ENCODE measurements at places on chromosomes 2 and 18.

GRCh38 chr18:62554061-62554815, 31.4 kb downstream of the ZCCHC2 start:
- DNase-seq = no peak

DNA sequence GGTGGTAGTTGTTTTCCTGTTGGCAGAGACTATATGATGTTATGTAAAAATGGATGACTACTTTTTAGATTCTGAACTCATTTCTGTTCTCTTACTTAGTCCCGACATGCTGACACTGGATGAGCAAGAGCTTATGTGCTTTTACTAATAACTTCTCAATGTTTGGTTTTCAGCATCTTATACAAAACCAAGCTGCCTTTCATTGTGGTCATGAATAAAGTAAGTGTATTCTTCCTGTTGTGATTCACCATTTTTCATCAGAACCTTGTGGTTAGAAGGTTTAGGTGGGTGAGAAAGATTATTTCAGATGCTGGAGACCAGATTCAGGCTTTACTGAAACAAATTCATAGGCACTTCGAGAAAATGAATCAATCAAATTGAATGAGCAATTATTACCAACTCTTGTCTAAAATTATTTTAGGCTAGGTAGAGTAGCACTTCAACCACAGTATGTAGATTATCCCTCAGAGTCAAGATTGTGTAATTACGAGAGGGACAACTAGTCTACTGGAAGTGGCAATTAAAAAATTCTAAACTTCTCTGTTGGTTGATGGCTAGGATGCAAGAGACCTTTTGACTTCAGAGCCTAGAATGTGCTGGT, 9.3 kb downstream of the GPN1 start:
- no peak for DNase-seq

DNA sequence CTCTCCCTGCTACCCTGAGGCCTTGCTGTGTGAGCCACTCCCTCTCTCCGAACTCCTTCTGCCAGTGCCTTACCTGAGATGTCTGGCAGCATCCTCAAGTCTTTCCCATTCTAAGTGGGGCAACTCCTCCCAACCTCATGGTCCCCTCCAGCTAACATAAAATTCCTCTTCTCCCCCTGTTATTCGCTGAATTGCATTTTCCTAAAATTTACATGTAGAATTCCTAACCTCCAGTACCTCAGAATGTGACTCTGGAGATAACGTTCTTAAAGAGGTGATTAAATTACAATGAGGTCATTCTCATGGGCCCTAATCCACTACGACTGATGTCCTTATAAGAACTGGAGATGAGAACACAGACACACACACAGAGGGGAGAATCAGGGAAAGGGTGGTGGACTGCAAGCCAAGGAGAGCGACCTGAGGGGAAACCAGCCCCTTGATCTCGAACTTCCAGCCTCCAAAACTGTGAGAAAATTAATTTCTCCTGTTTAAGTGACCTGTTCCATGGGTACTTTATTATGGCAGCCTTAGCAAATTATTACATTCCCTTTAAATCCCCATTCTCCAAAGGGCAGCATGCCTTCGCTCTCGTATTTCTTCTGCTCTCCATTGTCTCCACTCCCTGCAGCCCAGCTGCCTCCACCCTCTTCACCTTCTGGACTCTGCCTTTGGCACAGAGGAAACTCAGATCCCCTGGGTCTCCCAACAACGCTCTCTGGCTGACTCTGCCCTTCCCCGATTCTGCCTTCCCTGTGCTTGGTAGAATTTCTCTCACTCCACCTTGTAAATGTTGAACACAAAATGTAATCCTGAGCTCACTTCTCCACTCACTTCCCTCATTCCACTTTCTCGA, 70.5 kb downstream of the TGIF1 start:
- no peak for DNase-seq

GRCh38 chr18:2394684-2395083, 176.6 kb downstream of the METTL4 start:
- DNase-seq = no peak

DNA sequence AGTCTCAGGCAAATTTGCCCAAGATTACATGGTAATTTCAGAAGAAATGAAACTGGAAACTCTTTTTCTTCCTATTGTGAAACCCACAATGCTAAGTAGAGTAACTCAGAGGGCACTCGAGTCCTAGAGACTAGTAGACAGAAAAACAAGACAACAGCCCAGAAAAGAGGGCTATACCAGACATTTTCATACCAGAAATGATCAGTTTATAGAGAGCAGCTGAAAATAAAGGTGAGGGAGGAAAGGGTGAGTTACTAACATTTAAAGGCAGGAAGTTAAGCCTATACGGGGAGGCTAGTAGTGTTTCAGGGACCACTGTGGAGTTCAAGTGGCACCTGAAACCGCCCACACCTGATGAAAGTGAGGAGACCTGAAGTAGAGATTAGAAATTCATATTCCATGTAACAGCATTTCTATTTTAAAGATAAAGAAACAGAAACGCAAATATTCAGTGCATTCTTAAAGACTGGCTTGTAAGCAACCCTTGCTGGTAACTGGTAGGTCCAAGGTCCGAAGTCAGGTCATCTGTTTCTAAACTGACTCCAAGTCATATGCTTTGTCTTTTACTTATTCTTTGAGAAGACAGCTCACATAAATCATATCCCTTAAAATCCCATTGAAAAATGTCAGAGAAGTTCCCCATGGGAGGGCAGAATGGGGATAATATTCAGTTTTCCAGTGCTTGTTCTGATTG, 145.1 kb upstream of the ITGB6 start:
- no peak for DNase-seq

GRCh38 chr2:29659178-29659577, 262.2 kb downstream of the ALK start:
- no peak for DNase-seq

- no peak for DNase-seq
Observed at GRCh38 chr2:149082735-149083134, 44.2 kb downstream of the LYPD6B start.

DNA sequence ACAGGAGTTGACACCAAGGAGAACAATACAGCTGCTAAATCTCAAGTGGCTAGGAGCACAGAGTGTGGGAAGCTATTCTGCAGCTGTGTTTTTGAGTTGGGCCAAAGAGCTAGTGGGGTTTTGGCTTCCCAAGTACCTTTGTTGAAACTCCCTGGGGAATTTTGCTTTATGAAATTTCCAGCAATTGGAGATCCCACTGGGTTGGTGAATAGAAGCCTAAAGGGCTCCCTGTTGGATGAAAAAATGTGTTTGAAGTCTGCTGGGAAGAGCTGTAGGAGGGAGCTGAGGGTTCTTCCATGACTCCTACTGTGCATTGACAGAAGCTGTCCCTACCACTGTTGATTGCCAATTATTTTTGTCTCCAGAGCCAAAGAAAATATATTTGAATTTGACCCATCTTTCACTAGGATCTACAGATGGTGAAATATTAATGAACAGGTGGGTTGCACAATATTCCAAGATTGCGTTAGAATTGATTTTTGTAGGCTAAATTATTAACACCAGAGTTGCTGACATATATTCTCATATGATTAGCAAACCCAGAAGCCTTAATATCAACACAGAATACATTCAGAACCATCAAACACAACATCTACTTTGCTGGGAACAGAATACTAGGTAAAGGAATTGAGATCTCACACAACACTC, 95.4 kb upstream of the CYP1B1 start:
- DNase-seq = no peak

DNA sequence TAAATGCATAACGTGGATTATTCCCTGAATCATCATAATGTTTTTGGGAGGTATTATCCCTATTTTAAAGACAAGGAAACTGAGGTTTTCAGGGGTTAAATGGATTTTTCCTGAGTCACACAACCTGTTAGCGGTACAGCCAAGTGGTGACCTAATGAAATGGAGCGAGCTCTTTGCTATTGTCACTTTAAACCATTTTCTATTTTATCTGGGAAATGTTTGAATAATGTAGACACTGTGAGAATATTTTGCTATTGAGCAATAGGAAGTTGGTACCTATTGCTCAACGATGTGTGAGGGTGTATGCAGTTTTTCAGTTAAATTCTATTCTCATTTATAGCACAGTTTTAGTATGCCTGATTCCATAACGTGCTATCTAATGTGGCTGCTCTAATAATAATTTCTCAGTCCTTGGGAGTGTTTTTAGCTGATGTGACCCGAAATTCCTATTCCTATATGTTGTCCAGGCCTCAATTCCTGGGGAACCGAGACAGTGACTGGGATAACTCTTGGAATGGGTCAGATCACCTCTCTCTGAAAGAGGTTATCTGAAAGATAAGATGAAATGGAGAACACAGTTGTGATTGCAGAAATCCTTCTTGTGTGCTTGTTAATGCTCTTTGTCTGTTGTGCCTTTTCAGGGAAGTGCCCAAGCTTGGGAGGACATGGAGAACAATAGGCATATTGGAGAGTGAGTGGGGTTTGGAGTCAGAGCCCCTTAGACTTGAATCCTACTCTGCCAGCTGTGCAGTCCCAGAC, 38.4 kb downstream of the ABCB11 start:
- no peak for DNase-seq

DNA sequence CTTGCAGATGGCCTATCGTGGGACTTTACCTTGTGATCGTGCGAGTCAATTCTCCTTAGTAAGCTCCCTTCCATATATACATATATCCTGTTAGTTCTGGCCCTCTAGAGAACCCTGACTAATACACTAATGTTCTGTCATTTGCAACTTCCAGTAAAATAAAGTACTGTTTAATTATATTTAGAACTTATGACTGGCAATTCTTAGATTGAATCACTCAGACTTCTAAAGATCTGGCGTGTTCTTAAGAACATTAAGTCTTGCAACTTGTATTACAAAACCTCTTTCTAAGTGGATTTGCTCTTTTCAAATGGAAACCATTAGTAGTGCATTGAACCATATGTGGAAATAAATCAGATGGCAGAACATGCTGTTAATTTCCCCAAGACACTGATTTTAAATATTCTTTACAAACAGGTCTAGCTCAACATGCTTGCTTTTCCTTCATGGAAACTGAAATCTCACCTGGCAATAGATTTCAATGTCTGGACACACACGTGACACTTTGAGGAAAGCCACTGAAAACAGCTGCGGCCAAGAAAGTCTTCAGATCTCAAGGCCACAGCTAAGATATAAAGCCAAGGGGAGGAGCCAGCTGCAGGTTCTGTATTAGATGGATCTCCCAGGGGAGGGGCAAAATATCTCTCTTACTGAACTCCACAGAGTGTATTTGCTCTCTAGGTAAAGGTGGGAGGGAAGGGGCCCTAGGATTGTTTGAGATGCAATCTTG, 50.6 kb downstream of the PMAIP1 start:
- no peak for DNase-seq

DNA sequence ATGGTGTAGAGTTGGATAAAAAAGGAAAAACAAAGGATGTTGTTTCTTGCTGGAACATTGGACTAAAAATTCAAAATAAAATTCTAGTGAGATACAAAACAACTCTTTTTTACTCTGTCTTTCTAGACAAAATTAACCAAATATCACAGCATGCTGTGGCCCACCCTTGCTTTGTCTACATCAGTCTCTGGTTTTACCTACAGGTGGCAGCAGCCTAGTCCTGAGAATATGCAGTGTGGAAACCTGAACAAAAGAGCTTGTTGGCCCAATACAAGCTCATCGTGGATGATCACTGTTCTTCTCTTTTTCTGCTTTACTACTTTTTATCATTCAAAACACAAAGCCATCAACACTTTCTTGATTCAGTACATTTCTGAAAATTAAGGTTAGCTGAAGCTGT, 210.4 kb downstream of the CDH19 start:
- DNase-seq = no peak

DNA sequence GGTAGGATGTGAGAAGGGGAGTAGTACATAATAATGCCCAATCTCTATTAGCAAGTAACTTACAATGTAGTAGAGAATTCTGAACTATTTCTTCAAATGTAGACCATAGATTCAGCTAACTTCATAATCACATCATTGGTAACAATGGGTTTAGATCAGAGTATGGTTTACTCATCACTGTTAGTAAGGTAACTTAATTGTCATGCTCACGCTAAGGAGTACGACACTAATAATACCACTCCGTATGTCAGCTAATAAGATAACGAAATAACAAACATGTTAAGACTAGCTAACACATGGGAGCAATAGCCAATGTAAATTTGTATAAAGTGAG, 56.4 kb upstream of the CCDC141 start:
- no peak for DNase-seq

- DNase-seq = no peak
Observed at GRCh38 chr18:66156946-66157687, 406.3 kb downstream of the CDH7 start.

DNA sequence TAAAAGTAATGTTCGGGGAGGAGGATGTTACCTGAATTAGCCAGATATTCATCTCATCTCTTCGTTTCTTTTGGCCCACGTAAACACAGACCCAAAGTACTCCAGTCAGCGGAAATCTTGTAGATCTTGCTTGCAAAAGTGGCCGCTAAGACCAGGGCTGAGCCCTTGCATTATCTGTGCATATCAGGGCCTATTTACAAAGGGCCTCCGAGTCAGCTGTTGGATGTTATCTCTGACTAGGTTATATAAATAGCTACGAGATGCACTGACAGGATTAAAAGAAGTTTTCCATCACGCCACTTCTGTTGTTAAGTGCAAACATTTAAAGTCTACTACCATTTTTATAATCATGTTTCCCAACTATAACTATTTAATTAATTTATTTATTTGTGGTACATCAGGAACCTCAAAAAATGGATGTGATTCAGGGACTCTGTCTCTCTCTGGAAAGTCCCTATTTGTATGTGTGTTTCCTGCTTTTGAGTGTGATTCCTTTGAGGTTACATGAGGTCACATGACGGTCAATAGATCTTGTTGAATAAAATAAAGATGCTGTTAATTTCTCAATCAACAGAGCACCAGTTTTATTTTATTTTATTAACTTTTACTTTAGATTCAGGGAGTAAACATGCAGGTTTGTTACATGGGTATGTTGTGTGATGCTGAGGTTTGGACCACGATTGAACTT, 46.8 kb upstream of the MBOAT2 start:
- no peak for DNase-seq

GRCh38 chr18:1665079-1665478, 760.4 kb downstream of the ADCYAP1 start:
- no peak for DNase-seq

- DNase-seq = no peak
Observed at GRCh38 chr2:43593254-43593653, 2.6 kb downstream of the THADA start.
